ENCODE measurements at places on chromosomes 2 and 18.

- no peak for DNase-seq
Observed at GRCh38 chr2:128304715-128305554, 13.7 kb downstream of the HS6ST1 start.

- DNase-seq, result no peak
Observed at GRCh38 chr2:174436351-174436750, 40.8 kb downstream of the SCRN3 start.

GRCh38 chr18:24567199-24567598 lies 106.8 kb downstream of the HRH4 start:
- DNase-seq, result no peak

DNA sequence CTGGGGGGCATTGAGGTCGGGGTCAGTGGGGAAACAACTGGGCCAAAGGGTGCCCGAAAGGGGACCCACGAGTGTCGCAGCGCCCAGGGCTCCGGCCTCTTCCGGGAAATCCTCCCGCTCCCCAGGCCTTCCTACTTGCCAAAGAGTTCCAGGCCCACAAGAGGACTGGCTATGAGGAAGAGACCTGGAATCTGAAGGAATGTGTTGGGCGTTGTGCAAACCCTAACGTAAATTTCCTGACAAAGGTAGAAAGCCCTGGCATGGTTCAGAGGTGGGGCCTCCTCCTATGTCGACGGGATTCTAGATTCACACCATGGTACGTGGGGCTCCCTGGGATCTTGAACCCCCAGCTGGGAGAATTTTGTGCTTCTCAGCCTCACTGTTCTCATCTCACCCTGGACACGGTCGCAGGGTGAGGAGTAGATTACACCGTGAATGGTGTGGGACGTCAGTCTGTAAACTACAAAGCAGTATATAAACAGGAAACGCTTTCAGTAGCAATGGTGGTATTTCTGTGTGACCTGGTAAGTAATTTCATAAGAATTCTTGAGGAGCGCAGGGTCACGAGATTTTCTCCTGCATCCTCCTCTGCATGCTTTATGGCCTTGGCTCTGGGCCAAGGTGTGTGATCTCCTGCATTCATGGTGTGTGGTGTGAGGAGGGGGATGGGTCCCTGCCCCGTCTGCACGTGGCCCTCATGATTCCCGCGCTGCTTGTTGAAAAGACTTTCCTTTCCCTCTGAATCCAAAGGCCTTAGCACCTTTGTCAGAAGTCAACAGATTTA lies 868 bp downstream of the HSBP1L1 start:
- DNase-seq, result no peak

DNA sequence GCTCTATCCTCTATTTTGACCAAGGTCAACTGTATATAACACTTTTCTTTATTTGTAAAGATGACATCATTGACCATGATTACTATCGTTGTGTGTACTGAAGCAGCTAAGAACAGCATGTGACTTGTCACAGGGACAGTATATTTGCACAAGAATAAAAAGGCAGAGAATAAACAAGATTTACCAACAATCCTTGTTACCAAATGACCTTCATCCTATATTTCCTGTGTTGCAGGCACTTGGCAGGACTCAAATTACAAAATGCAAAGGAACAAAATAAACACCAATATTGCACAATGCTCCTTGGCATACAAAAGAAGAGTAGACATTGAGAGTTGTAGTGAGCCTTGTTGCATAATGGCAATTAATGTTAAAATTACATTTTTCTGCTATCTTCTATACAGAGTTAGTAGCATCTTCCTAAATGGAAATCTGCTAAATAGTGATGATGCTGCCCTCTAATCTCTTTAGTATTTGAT lies 61.8 kb downstream of the RFTN2 start:
- DNase-seq, result no peak

GRCh38 chr2:174330945-174331594 lies 3.7 kb upstream of the SP9 start:
- no peak for DNase-seq

DNA sequence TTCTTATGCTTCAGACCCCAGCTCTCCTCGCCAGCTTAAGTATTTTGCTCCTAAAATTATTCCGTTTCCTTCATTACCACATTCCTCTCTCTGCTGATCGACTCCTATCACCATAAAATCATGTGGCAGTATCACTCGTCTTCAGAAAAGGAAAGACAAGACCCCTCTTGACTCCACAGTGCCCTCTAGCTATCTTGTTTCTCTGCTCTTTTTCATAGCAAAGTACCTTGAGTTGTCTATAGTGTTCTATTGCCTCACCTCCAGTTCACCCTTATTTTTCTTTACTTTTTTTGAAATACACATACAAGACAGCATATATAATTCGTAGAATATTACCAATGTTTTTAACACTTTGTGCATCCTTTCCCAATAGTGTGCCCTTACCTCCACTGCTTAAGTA lies 273.2 kb upstream of the SIX3 start:
- no peak for DNase-seq

- no peak for DNase-seq
Observed at GRCh38 chr2:102621630-102622029, 2.3 kb downstream of the SLC9A2 start.

GRCh38 chr2:215737477-215737876 lies 275.9 kb downstream of the MREG start:
- DNase-seq, result no peak

DNA sequence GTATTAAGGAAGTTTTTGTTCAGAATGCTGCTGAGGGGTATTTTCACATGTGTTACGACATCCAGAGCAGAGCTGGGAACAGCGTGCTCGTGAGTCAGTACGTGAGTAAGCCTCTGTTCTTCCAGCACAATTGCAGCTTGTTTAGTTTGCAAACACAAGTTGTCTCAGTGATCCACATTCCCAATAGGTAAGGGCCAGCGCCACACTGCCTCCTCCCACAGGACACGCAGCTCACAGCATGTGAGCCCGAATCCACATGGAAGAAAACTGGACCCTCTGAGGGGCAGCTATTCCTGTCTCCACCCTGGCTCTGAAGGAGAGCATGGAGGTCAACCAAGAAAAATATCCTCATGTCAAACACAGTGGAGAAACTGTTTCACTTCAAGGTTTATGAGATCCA lies 173.9 kb upstream of the PID1 start:
- DNase-seq, result no peak

DNA sequence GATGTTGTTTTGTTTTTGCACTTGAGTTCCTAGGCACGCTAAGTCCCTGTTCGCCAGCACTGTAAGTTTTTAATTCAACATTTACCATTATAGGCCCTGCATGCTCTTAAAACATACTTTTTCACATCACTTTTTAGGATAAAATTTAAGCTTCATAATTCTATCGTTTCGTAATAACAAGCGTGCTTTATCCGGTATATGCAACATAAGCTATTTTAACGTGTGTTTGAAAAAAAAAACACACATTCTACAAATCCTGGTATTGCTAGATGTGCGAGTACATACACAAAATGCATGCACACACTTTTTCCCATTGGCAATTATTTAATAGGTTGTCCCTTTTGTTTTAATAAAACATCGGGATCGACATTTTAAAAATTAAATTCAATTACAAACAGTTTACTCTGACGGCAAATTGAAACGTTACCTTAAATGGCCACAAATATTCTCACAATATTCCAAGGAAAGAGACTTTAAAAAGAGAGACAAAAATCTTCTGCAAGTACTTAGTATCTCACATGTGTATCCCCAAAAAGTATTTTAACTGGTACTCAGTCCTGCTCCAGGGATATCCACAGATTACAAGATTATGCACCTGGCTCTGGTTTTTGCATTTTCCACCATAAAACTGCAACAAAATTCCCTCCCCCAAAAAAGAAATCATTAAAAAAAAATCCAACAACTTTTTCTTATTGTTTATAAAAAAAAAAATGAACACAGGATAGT lies 1.0 kb upstream of the TCF4 start:
- no peak for DNase-seq
